Stimulated activated CD8-positive, alpha-beta memory T cell treated with anti-CD3 and anti-CD28 coated beads, Interleukin-7, amount 100 ng/mL, for 48 hours (primary cell): ENCODE measurements at places on chromosomes 16 and 17.

- no peak for DNase-seq
Measured at GRCh38 chr16:46904471-46904870, 20.3 kb downstream of the GPT2 start.

- DNase-seq = peak; percentile 22
Measured at GRCh38 chr17:39404542-39405378, 3.3 kb upstream of the FBXL20 start.

DNA sequence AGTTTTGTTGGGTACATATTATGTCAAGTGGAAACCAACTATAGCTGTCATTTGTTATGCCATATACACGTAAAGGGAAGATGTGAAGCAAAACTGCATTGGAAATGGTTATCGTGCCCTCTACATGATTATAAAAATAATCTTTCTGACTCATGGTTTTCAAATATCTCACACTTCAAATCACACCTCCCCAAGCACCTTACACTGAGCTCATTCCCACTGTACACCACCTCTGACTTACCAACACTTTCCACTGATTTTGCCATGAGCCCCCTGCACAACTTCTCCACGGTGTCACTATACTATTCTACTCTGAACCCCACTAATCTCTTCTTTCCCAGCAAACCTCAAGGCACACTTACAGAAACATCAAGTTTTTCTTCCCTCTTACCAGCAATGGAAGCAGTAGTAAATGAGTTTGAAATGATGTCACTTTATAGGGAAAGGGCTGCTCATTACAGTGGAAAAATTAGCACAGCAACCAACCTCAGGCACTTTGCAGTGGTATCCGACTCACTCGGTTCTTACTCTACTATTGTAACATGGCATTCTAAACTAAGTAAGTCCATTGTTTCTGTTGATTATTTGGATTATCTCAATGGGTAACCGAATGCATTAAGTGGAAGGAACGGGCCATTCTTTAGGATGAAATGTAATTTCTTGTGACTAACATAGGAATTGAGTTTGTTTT lies 18.7 kb downstream of the ZNF821 start:
- DNase-seq = no peak

GRCh38 chr17:50948711-50949110 lies 82.6 kb upstream of the TOB1 start:
- DNase-seq = no peak

DNA sequence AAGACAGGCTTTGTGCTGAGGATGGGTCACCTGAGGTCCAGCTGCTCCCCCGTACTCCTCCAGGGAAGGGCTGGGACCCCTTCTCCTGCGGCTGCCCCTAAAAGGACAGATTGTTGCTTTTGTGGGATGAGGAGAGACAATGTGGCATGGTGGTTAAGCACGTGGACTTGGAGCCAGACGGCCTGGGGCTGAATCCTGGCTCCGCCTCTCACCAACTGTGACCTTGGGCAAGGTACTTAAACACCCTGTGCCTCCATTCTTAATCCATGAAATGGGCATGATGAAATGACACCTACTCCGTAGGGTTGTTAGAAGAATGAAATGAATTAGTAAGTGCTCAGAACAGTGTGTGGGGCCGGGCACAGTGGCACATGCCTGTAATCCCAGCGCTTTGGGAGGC lies 39.6 kb upstream of the PLCG2 start:
- DNase-seq = no peak

GRCh38 chr17:59406808-59407381 lies 75.4 kb downstream of the YPEL2 start:
- no peak for DNase-seq

DNA sequence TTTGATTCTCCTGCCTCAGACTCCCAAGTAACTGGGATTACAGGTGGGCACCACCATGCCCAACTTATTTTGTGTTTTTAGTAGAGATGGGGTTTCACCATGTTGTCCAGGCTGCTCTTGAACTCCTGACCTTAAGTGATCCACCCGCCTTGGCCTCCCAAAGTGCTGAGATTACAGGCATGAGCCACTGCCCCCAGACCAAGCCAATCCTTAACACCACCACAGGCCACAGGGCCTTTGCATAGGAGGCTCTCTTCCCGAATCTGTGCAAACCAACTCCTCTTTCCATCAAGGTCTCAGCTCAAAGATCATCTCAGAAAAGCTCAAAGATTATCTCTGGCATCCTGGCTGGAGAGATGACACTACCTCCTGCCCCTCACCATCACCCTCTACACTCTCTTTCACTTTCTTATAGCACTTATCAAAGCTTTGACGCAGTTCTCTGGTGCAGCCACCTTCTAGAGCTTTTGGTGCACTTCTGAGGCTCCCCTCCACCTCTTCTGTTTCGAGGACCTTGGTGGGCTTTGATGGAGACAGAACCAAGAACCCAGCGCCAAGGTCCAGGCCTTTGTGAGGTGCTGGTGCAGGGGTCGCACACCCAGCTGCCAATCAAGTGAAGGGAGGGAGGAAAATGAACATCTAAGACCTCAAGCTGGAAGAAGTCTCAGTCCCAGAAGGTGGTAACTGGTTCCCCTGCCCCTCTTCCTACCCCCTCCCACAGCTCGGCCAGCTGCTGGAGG lies 23.2 kb upstream of the PHB1 start:
- DNase-seq = no peak
